NCI-H2029 (cell line): ENCODE measurements at places on chromosomes 11 and 22.

DNA sequence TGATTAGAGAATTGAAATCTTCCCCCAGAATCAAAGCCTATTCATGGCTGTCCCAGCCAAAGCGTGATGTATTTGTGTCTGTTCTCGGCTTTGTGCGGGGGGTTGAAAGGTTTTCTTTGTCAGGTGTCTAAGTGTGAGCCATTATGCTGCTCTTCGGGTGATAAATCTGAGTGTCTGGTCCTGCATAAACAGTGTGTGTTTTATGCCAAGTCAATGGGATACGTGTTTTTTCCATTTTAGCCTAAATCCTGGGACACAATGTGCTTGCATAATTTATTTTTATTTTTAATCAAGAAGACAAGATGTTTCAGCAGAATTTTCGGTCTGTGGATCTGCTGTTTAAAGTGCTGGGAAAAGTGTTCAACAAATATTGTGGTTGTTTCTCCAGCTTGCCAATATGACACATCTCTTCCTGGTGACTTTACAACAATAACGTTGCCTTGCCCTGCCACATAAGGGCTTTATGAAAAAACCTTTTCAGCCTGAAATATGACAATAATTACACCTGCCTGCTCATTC lies 267.8 kb downstream of the TBC1D22A start:
- peak; percentile 16 for DNase-seq

DNA sequence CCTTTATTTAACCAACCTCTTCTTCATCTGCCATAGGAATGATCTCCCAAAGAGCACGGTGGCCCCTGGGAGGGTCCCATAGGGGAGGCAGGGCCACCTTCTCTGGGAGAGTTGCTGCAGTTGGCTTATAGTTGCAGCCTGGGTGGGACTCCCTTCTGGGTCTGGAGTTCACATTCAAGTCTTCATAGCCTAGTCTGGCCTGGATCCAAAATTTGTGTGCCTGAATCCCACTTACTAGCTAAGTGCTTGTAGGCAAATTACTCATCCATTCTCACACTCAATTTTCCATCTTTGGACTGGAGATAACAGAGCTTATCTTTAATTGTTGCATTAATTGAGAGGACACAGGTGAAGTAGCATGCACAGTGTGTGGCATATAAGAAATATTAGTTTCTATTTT lies 163.6 kb downstream of the GRIK4 start:
- DNase-seq = no peak

DNA sequence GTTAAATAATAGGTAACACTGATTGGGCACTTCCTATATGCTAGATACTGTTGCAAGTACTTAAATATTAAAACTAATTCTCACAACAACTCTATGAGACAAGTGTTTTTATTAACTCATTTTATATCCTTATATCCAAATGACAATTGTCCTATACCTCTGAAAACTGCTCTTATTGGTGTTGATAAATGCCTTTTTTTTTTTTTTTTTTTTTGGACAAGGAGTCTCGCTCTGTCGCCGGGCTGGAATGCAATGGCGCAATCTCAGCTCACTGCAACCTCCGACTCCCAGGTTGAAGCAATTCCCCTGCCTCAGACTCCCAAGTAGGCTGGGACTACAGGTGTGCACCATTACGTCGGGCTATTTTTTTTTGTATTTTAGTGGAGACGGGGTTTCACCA lies 41.6 kb downstream of the MRTFA start:
- no peak for DNase-seq

DNA sequence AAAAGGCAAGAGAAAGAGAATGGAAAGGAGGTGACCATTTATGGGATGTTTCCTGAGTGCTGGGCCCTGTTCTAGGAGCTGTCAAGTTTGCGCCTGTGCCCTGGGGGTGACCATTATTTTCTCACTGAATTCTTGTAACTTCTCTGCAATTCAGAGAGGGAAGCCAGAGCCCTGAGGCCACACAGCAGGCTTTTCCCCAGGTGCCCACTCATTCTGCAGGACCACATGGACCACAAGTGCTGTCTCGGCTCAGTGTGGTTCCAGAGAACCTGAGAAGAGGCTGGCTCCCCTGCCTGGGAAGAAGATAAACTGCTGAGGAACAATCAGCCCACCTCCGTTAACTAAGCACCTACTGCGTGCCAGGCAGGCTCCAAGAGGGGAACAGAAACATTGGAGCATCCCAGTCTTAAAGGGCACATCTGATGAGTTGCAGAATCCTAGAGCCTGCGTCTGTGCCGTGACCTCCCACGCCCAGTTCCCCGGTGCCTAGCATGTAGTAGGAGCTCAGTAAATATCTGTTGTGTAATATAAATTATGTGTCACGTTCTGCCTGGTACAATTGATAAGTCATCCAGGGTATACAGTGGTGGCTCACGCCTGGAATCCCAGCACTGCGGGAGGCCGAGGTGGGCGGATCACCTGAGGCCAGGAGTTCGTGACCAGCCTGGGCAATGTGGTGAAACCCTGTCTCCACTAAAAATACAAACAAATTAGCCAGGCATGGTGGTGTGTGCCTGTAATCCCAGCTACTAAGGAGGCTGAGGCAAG lies 31.6 kb upstream of the CRYBB3 start:
- DNase-seq = no peak

- DNase-seq = no peak
These were observed 94.5 kb upstream of the TOP3B start for GRCh38 chr22:22076932-22077703.

GRCh38 chr11:109326781-109327180 lies 95.2 kb upstream of the C11orf87 start:
- no peak for DNase-seq

DNA sequence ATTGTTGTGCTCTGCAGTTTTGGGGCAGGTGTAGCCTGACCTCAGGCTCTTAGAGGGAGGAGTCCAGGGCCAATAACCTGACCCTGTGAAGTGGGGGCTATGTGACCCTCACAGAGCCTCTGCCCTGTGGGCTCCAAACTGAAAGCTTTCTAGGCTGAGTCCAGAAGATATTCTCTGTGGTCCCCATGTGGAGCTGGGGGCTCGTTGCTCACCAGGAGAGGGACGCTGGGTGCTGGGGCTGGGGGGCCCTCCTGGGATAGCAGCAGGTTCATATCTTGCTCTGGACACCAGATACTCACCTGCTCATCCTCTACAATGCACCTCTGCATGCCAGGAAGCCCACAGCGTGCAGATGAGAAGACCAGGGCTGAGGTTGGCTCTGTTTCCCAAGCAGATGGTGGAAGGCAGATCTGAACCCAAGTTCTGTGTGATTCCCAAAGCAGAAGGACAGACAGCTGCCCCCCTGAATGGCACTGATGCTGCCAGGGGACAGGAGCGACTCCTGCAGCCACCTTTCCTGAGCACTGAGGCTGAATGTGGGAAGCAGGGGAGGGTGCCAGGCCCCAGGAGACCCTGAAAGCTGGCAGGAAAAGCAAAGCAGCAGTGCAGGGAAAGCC lies 1022.0 kb downstream of the TBC1D22A start:
- no peak for DNase-seq

DNA sequence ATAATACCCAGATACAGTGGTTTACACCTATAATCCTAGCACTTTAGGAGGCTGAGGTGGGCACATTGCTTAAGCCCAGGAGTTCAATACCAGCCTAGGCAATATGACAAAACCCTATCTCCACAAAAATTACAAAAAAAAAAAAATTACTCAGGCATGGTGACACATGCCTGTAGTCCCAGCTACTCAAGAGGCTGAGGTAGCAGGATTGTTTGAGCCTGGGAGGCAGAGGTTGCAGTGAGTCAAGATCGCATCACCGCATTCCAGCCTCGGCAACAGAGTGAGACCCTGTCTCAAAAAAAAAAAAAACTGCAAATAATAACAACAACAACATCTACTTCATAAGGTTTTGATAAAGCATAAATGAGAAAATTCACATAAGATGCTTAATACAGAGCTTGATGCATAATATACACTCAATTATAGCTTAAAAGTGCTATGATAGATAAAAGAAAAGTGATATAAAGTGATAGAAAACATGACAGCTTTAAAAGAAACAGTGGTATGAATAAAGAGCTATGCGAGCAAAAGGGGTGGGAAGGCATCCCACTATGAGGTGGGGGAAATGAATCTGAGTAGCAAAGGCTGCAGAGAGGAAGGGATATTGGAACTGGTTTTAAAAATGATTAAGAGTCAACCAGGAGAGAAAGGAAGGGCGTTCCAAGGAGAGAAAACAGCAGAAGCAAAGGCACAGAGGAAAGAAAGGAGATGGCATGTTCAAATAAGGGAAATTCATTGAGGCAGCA lies 197.6 kb downstream of the KIF18A start:
- DNase-seq = no peak

DNA sequence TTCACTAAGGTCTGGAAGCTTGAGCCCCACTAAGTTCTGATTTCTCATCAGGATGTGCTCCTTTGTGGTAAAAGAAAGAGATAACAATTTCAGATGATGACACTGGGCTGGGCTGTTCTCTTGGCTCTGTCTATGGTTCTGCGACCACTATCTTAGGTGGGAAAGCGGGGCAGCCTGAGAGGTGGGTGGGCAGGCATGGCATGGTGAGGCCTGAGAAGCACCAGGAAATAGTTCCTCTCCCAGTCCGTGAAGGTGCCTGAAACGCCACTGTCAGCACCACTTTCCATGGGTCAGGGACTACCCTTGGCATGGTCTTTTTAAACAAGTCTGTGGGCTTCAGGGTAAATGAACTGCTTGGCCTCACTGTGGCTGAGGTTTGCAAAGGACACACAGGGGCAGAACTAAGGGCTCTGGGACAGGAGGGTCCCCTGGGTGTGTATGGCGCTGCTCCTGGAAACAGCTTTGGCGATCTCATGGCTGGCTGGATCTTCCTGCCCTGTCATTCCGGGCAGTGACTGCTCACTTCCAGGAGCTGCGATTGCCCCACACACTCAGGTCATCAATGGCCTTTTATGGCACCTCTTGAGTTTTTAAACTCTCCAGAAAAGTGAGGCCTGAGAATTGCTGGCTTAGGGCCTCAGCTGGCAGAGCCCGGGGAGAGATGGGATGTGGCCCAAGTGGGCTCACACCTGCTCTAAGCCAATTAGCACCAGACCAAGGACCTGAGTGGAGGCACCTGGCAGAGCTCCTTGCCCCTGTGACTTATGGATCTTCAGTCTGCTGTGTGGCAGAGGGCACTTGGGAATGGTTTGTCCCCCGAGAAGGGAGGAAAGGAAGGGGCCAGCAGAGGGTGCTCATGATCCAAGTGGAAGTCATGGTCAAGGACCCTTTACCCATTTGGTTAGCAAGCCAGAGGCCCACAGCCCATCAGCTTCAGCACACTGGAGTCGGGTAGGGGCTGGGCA lies 55.6 kb upstream of the LYVE1 start:
- peak; percentile 78 for DNase-seq

DNA sequence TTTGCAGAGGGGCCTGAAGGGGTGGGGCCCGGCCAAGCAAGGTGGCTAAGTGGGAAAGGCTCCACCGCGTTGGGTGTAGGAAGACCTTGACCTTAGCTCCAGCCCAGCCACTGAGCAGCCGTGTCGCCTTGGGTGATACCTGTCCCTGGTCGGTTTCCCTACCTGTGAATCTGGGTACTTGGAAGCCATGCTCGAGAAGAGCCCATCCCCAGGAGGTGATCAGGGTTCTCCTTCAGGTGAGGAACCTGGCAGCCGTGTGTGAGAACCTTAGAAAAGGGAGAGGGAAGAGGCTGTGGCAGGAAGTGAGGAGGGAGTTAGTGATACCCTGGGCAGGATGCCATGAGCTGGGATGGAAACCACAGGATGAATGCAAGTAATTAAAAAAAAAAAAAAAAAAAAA lies 21.6 kb downstream of the PPARA start:
- DNase-seq = peak; percentile 78

DNA sequence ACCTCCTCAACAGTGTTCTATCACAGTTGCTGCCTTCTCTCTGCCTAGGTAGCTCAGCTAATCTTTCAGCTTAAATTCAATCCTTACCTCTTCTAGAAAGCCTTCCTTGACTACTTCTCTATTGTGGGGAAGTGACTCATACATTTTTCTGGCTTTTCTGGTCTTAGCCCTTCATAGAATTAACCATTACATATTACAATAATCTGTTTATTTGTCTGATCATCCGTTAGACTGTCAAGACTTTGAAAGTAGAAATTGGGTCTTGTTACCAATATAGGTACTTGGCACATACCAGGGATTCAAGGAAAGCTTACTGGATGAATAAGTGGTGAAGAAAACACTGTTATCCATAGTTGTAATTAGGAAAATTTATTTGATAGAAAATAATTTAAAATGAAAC lies 89.6 kb downstream of the FANCF start:
- DNase-seq = no peak

DNA sequence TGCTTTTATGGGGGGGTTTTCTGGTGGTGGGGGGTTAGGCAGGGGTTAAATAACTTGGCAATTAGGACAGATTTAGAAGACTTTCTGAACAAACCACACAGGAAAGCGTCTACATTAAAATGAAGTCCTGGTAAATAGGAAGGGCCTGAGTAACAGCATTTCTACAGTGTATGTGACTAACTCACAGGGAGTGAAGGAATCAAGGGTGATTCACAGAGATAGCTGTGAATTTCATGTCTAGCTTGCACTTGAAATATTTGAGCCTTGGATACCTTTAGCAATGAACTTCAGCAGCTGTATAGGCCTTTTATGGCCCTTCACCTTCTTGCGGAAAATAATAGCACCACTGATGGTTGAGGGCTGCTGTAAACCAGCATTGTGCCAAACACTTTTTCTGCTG lies 26.1 kb upstream of the LDHA start:
- DNase-seq = no peak

GRCh38 chr11:114912826-114913225 lies 234.5 kb downstream of the NXPE2 start:
- DNase-seq = no peak

- no peak for DNase-seq
These were observed 42.7 kb upstream of the MN1 start for GRCh38 chr22:27844256-27844655.

- no peak for DNase-seq
These were observed 49.4 kb downstream of the ARHGEF12 start for GRCh38 chr11:120385655-120386054.

DNA sequence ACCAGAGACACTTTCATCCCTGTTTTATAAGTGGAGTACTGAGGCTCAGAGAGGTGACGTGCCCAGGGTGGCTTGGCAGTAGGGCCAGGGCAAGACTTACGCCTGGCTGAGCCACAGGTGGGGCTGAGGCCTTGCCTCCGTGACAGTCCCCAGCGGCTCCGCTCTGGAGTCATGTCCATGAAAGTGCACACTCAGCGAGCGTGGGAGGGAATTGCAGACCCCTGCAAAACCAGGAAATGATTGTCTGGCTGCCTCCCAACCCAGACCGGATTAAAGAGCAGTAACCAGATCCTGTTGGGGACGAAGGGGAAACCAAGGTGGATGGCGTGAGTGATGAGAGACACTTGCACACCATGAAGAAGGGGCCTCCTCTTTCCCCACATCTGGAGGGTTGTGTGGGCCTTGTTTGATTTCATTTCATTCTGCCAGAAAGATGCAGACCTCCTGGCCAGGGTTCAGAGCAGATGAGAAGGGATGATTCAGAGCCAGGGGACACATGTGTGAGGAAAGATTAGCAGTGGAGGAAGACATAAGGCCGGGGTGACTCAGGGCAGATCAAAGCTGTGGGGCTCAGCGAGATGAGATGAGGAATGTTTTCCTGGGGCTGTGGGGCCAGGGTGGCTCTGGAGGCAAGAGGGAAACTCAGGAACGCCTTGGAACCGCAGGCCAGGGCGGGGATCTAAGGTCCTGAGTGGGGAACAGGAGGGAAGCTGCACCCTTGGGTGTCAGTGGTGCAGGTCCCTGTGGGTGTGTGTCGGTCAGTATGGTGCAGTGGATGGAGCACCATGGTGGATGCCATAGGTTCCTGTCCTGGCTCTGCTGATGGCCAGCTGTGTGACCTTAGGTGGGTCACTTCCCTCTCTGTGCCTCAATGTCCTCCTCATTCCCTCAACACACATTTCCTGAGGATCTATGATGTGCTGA lies 29.9 kb upstream of the LRRC32 start:
- DNase-seq = no peak
